Cardiac septum (tissue), 1 donor: ENCODE measurements at places on chromosomes 1 and 21. TPM values are rescaled to one million over a fixed set of nuclear protein-coding genes. Genes with fewer than 3 reads are reported as not detected.

Gene TRIM17
- total RNA-seq = 0.46 TPM

Gene RHD
- total RNA-seq = not detected

Gene DCLRE1B
- 2.1 TPM for total RNA-seq

Gene GNG4
- 0.24 TPM for total RNA-seq

Gene ITLN2
- not detected for total RNA-seq

Gene ABL2
- 14.1 TPM for total RNA-seq

Gene IL20
- total RNA-seq = not detected

Gene GNG12
- 38.8 TPM for total RNA-seq

Gene SPATA46
- total RNA-seq = not detected

Gene AJAP1
- total RNA-seq = 0.11 TPM

Gene VASH2
- 0.38 TPM for total RNA-seq

Gene PCNT
- 21.0 TPM for total RNA-seq

Gene CCDC17
- total RNA-seq = 1.2 TPM

Gene FALEC
- total RNA-seq = 0.46 TPM

Gene TTLL7
- 24.8 TPM for total RNA-seq

Gene KLHDC9
- 10.7 TPM for total RNA-seq

Gene PGLYRP3
- total RNA-seq = not detected

DNA sequence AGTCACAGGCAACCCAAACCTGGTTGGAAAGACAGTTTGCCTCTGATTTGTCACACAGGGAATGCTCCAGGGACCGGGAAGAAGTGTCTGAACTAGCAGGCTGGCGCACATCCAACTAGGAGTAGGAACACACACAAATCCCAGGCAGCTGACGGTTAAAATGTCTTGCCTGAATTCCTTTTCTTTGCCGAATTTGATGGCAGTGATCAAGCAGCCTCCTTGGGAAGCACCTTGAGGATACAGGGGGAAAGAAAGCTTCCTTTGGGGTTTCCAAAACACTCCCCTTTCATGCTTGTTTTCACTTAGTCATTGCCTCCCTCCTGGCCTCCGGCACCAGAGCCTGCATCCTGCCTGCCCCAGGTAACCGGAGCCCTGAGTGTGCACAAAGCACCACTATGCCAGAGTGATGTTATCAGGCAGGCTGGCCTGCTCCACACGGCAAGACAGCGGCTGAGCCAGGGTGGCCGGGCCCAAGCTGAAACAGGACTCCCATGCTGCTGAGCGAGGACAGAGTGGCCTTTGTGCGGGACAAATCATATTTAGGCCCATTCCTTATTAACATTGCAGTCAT lies 193.8 kb downstream of the LMX1A start:
- no peak for DNase-seq

GRCh38 chr1:22673486-22674409 lies 20.7 kb downstream of the C1QB start:
- DNase-seq = no peak

DNA sequence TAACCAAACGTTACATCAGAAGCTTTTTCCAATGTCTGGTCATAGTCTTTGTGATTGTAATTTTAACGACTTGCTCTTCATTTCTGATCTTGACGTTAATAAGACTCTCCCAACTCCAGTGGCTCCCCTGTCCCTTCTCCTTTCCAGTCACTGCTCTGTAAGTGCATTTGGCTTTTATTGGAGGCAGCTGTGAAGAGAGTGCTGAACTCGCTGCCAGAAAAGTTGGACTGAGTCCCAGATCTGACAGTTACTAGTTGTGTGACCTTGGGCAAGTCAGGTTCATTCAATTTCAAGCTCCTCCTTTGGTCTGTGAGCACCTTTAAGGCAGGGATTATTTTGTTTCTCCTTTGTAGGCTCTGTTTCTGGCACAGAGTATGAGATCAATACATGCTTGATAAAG lies 109.6 kb upstream of the TSPAN2 start:
- DNase-seq = no peak

DNA sequence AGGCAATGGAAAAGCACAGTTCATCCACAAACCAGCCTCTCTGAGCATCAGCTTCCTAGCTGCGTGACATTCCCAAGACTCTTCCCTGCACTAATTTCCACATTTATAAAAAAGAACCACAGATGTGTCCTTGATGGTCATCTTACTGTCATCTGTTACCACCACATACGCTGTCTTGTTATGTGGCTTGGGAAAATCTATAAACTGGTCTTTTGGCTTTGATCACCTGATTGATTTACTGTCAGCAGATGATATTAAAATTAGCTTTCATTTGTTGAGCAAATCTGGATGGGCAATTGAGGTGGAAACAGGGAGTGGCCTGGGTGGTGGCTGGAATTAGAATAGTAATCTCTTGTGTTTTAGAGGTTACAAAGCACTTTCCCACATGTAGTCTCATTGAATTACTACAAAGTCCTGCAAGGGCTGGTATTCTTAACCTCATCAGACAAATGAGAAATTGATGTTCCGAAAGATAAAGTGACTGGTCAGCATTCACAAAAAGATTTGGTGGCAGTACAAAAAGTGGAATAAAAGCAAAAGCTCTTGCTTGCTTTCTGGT lies 231.7 kb upstream of the SGIP1 start:
- no peak for DNase-seq

DNA sequence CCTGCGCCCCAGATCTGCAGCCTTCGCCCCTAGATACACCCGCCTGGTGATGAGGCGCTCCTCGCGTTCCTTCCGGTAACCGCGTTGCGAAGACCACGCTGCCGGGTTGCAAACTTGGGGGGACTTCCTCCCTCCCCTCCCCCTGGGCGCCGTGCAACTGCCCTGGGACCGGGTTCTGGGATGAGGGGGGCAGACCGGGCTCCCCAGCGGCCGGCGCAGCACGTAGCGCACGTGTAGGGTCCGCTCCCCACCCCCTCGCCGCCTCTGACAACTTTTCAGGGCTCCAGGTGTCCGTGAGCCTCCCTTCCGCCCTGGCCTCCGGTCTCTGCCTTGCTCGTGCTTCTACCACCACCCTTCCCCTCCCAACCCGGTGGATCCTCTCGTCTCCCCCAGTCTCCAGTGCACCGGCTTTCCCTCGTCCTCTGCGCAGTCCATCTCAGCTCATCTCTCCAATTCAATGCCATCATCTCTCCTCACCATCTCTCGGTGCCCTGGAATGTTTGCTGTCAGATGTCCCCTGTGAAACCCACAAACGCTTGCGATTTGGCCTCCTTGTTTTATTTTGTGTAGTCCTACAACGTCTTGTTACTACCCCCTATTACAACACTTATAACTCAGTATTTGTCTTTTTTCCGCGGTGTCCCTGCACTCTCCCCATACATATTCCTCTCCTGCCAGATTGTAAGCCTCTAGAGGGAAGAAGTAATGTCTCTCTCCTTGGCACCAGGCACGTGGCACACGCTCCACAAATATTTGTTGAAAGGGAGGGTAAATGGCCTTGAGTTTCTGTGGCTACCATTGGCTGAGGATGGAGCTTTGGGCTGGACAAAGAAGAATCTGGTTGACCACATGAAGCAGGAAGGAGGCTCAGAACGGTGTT lies 782 bp downstream of the PCAT6 start:
- no peak for DNase-seq

DNA sequence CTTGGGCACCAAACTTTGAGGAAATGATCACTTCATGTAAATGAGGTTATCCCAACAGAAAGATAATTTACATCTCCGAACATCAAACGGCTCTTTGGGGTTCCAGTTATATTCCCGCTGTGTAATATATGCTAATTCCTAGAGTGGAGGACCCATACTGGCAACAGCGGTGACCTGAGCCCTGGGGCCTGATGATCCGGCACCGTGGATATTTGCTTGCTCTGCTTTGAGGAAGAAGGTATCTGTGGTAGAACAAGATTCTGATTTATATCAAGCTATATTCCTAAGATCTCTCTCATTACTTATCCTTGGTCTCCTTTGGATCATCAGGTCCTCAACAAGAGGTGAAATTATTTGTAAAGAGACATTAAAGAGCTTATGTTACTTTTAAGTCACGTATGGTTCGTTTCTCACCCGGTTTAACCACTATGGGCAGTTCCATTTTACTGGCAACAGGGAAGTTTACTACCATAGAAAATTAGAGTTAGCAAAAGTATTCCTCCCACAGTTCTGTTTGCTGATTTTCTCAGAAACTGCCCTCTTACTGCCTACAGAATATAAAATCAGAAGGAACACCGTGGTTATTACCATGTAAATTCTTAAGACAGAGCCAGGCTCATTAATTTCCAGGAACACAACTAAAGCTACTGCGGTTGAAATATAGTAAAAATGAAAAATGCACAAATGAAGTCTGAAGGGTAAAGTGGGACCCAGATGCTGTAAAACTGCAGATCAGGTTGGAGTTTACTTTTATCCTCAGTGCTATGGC lies 56.7 kb downstream of the MRPL39 start:
- no peak for DNase-seq

- DNase-seq = no peak
These were observed 239.9 kb upstream of the IRF2BP2 start for GRCh38 chr1:234849832-234850231.

GRCh38 chr1:72023063-72023930 lies 259.0 kb downstream of the NEGR1 start:
- DNase-seq = no peak

DNA sequence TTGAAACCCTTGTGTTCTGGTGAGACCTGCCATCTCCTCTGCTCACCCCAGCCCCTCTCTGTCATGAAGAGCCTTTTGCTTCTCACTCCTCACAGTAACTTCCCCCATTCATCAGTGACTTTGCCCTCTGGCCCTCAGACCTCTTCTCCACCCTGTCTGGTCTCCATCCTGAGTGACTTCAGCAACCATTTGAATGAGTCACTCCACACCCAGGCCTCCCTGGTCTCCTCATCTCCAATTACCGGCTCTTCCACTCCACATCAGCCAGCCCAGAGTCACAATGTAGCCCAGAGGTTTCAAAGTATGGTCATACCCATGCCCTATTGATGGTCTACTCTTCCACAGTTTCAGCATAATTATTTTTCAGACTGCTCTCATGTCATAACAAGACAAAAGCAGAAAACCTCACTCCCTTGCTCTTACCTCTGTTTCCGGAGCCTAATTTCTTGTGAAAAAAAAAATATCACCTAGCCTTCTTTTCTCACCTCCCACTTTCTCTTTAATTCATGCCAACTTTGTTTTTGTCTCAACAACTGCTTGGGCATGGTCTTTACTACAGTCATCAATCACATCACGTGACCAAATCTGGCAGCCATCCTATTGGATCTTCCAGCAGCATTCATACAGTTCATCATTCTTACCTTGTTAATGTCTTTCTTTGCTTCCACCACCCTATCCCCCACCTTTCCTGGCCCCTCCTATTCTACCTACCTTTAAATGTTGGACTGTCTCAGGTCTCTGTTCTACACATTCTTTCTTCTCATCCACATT lies 35.6 kb upstream of the NEK7 start:
- DNase-seq = no peak

GRCh38 chr1:24277420-24278169 lies 41.6 kb upstream of the GRHL3 start:
- DNase-seq = no peak

- DNase-seq = peak; percentile 24
These were observed 92.6 kb downstream of the ADARB1 start for GRCh38 chr21:45166931-45167330.

DNA sequence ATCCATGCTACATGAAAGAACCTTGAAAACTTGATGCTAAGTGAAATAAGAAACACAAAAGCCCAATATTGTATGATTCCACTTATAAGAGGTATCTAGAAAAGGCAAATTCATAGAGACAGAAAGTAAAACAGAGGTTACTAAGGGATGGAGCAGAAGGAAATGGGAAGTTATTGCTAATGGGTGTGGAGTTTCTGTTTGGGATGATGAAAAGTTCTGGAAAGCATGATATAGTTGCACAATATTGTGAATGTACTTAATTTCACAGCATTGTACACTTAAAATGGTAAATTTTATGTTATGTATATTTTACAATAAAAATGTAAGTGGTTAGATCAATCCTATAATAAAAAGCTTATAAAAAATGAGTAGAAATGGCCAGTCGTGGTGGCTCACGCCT lies 1.6 kb upstream of the NECAP2 start:
- no peak for DNase-seq

GRCh38 chr1:173063171-173063570 lies 12.4 kb upstream of the TNFSF18 start:
- no peak for DNase-seq

GRCh38 chr1:109923946-109924275 lies 13.3 kb downstream of the CSF1 start:
- DNase-seq = peak; percentile 73

DNA sequence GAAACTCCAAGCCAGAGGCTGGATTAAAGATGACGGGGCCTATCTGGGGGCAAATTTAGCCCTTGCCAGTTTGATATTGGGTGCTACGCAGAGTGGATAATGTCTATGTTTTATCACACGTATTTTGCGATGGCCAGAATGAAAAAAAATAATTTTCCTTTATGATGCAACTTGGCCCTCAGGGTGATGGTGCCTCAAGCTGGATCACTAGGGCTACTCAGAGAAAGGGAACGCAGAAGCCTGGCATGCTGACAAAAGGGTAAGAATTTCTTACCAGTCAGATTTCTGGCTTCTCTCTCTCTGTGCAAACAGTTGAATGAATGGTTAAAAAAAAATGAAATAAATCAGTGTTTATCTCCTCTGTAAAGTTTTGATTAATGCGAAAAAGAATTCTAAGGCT lies 32.6 kb upstream of the NEK2 start:
- no peak for DNase-seq

DNA sequence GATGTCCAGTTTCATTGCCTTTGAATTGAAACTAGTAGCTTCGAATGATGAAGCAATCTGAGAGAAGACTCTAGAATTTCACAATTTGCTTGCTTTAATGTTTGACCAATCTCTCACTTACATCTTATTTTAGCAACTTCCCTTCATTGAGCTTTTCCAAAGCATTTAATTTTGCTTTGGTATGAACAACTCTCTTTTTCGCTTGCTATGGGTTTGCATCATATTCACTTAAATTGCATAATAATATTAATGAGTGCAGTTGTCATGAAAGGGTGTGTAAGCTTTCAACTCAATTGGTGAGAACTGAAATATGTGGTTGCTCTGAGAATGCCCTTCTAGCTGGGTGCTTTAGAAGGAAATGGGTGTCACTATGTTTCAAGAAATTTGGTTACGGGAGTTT lies 309.2 kb downstream of the HLX start:
- DNase-seq = no peak

- no peak for DNase-seq
These were observed 96.3 kb upstream of the SLC44A3 start for GRCh38 chr1:94723894-94724293.

DNA sequence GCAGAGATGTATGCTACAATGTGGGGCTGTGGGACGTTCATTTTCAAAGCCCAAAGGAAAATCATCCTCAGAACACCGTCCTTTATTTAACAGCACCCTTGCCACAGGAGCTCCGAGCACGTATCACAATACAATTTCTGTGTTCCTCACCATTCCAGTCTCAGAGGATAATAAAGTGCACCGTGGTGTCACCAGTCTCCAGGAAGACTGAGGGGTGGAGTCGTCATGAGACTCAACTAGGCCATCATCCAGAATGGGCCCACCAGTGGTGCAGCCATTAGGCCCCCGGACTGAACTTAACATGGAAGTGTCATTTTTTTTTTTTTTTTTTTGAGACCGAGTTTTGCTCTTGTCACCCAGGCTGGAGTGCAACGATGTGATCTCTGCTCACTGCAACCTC lies 17.2 kb downstream of the SEC16B start:
- no peak for DNase-seq

GRCh38 chr1:84508510-84508909 lies 2.1 kb upstream of the GNG5 start:
- no peak for DNase-seq
